Lung (tissue), 17 donors: ENCODE measurements at places on chromosomes 13 and 19.

GRCh38 chr19:13055213-13056051, 47.2 kb downstream of the LYL1 start:
- DNase-seq = peak; percentile 95

GRCh38 chr13:42367831-42368230, 95.9 kb downstream of the AKAP11 start:
- no peak for DNase-seq

DNA sequence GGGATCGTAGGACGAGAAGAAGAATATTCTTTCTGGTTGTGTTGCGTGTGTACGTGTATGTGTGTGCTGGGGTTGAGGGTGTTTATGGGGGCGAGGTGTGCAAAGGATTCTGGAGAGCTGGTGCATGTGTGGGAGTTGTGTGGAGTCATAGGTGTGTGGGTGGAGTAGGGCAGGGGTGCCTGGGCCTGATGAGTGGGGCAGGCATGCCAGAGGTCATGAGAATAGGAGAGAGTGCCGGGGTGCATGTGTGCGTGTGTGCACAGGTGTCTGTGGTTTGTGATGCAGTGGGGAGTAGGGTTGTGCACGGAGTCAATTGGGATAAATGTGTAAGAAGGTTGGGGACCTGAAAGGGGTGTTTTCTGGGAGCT, 649 bp downstream of the TMEM91 start:
- no peak for DNase-seq

- DNase-seq = no peak
Measured at GRCh38 chr13:73107970-73108369, 49.2 kb downstream of the KLF5 start.
